IMR-90 (cell line): ENCODE measurements at places on chromosomes 6 and 20. TPM values are rescaled to one million over a fixed set of nuclear protein-coding genes. Genes with fewer than 3 reads are reported as not detected.

Gene LY6G6D
- total RNA-seq = not detected in 2 replicates

Gene ZNFX1
- total RNA-seq = 46.7 and 60.9 TPM in 2 replicates

Gene GLP1R
- not detected in 2 replicates for total RNA-seq

Gene ATG5
- total RNA-seq = 28.0 and 44.7 TPM in 2 replicates

Gene RHAG
- total RNA-seq = not detected in 2 replicates

Gene CFAP61
- under 0.01 TPM in 1 of 2 replicates, not detected in the other for total RNA-seq

Gene C6orf58
- not detected in 2 replicates for total RNA-seq

Gene RAB32
- 104 and 108 TPM in 2 replicates for total RNA-seq

Gene OVOL2
- not detected in 2 replicates for total RNA-seq

Gene SLC25A27
- total RNA-seq = 0.28 TPM in 1 of 2 replicates, not detected in the other

Gene VAPB
- total RNA-seq = 9.1 and 12.8 TPM in 2 replicates

Gene DHX16
- total RNA-seq = 43.9 and 48.4 TPM in 2 replicates

Gene ZSCAN23
- total RNA-seq = 5.3 and 8.4 TPM in 2 replicates

Gene TGM3
- not detected in 2 replicates for total RNA-seq

Gene SLC17A2
- total RNA-seq = not detected in 2 replicates

Gene SENP6
- total RNA-seq = 25.8 and 48.3 TPM in 2 replicates

Gene APOM
- total RNA-seq = 0.83 and 1.4 TPM in 2 replicates

Gene KCNQ2
- total RNA-seq = not detected in 2 replicates

Gene PRDM1
- 2.3 and 6.9 TPM in 2 replicates for total RNA-seq

Gene DSP
- total RNA-seq = 20.1 and 23.6 TPM in 2 replicates

Gene PRKN
- total RNA-seq = 0.18 and 0.28 TPM in 2 replicates

Gene ENPP5
- total RNA-seq = under 0.01 TPM in 1 of 2 replicates, not detected in the other

Gene SYCP2L
- total RNA-seq = not detected in 2 replicates

Gene SRSF6
- total RNA-seq = 72.4 and 74.2 TPM in 2 replicates

Gene CD93
- under 0.01 TPM in 1 of 2 replicates, not detected in the other for total RNA-seq

Gene PLCB4
- 24.0 and 28.3 TPM in 2 replicates for total RNA-seq

Gene TTBK1
- total RNA-seq = under 0.01 TPM in 1 of 2 replicates, not detected in the other

Gene KIF25
- total RNA-seq = not detected in 2 replicates
